Fibroblast of skin of left biceps (primary cell): ENCODE measurements at places on chromosomes 3 and 15.

DNA sequence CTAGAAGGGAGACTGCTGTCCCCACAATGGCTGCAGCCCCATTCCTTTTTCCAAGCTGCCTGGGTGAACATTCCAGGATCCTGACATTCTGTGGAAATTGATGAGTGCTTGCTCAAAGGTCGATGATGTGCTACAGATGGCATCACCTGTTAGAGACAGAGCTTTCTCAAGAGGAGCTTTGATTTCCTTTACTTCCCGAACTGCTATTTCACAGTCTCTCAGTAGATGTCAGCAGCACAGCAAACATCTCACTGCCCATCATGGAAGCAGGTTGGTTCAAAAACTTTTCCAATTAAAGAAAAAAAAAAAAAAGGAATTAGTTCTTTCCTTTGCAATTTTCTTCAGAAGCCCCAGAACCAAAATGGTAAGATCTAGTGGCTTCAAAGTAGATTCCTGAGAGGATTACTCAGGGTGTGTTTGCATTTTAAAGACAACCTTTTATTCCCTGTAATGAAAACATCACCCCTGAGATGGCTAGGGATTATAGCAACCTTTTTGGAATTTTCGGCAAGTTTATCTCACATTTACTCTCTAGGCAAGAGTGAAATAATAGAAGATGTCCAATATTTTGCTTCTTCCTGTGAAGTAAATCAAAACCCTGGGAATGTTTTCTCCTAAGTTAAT lies 44.8 kb downstream of the POLR2M start:
- DNase-seq = no peak

DNA sequence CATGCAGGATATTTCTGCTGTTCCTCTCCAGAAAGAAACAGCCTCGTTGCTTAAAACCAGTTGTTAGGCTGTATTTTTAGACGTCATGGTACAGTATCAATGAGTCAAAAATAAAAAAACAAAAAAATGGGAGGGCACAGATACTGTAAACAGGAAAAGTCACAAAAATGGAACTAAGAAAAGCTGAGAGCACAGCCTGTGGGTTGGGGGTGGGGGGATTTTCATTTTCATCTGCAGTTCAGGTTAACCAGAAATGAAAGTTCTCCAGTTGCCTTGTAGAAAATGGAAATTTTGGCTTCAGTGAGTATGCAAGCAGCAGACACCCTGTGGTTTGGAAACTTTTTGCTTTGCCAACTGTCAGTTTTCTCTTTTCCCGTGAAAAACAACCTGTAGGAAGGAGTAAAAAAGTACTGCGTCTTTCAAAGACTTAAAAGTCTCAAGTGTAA lies 59.0 kb downstream of the FRMD4B start:
- DNase-seq = no peak

- no peak for DNase-seq
These were observed 605.5 kb downstream of the FHIT start for GRCh38 chr3:60645801-60646200.

DNA sequence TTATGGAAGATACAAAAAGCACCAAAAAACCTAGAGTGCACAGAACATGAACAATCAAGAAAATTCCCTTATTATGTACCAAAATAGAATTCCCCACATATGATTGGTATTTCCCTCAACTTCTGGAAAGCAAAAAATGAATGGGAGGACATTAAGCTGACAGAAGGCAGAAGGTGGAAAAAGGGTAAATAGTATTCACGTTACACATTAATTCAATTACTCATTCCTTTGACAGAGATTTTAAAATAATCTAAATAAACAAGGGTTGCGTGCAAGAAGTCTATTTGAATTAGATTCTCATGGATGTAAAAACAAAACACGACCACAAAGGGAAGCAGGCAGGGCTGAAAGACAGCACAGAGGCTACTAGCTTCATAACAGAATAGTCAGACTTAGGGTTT lies 260.5 kb upstream of the ZPLD1 start:
- no peak for DNase-seq

GRCh38 chr3:63972987-63973386 lies 50.3 kb downstream of the PSMD6 start:
- DNase-seq = no peak

- no peak for DNase-seq
These were observed 3.4 kb upstream of the CPOX start for GRCh38 chr3:98596541-98597500.

DNA sequence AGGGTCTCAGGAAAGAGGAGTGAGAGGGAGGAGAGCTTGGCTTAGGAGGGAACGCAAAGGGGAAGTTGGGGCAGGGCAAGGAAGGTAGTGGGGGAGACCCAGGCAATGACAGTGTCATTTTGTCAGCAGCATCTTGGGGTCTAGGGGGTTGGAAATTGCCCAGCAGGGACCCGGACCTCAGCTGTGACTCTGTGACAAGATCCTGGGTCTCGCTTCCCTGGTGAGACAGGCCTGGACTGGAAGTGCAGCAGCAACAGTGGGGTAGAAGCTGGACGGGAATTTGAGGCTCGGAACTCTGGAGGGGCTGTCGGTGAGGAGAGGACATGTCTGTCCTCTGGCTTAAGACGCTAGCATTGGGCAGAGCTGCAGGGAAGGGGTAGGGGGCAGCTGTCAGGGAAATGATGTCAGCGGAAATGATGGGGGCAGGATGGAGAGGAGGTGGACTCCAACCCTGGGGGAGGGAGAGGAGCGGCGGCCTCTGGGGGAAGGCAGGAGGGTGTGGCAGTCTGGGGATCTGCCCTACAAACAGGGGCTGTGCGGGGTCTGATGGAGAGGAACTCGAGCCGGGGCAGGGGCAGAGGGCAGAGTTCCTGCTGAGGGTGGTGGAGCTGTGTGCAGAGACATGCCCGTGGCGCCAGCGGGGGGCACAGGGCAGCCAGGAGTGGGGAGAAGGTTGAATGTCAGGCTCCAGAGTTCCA lies 12.3 kb downstream of the ANPEP start:
- DNase-seq = no peak

GRCh38 chr15:75126864-75127580 lies 74.7 kb upstream of the C15orf39 start:
- DNase-seq = no peak

- no peak for DNase-seq
These were observed 94.9 kb downstream of the ROBO2 start for GRCh38 chr3:77134769-77135168.

- DNase-seq = no peak
These were observed 1.0 kb upstream of the RYR3 start for GRCh38 chr15:33309602-33310276.

- DNase-seq = no peak
These were observed 594.8 kb downstream of the MAGI1 start for GRCh38 chr3:65443739-65444446.

DNA sequence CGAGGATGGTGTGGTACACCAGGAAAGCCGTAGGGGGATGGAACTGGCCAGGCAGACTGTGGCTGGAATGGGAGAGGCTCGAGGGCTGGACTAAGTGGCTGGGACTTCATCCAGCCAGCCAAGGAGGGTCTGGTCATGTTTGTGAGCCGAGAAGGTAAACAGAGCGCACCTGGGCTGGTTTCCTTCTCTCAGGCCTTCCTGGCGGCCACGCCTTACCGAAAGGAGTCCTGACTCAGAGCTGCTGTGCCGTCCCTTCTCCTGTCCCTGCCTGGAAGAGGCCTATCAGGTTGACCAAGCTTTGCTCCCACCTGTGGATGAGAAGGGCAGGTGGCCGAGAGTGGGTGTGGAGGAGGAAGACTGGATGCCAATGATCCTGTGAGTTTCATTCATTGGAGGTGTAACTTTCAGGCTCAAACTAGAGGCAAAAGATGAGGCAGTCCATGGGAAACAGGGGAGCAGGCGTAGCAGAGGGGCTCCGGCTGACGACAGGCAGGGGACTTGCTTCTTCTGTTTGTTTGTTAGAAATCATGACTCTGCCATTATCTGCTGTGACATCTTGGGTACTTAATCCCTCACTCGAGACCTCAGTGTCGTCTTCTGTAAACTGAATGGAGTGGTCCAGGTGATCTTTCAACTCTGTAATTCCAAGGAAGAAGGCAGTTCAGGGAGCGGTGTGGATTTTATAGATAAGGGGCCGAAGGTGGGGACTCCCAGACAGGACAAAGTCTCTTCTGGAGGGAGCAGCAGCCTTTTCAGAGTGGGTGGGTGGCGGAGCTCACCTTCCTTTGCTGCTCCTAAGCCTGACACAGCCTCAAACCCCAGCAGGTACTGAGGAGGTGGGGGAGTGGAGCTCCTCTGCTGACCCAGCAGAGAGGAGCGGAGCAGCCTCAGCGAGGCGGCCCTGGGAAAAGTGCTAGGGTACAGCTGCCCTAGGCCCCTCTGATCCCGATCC lies 71.8 kb upstream of the GATM start:
- DNase-seq = no peak

- DNase-seq = no peak
These were observed 70.2 kb upstream of the GADL1 start for GRCh38 chr3:30964612-30965011.

- DNase-seq = no peak
These were observed 71.9 kb upstream of the THSD4 start for GRCh38 chr15:71043373-71043772.

DNA sequence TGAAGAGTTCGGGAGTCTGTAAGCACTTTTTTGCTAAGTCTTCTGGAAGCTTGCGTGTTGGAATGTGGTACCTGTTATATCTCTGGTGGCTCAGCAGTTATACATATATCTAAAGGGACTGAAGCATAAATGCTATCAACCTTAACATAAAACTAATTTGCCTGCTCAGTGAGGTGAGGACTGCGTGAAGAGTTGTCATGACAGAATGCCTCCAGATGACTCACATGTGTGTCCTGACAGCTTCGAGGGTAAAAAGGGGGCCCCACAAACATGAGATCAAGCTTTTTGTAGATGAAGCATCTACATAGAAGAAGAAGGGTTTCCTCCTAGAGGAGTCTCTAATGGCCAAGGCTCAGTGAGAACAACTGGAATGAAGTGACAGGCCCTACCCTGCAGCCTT lies 88.8 kb upstream of the C3orf80 start:
- no peak for DNase-seq

DNA sequence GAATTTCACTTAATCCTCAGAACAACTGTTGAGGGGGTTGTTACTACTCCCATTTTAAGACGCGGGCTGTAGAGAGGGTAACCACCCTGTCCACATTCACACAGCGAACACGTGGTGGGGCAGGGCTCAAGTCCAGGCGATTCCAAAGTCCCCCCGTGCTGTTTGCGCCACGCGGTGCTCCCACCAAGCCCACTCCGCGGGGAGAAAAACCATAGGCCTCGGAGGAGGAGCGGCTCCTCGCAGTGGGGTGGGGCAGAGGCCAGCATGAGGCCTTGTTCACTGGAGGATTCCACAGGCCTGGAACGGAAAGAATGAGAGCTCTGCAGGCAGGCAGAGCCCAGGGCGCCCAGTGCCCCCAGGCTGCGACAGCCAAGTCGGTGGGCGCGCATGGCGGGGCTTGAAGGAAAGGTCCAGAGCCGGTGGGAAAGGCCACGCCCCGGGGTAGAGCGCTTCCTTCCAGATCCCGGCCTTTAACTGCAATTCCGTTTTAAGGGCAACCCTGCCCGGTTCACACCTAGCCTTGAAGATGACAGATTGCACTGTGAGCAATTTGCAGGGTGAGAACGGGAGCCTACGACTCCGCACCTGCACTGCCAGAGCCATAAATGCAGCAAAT lies 161.8 kb upstream of the TBL1XR1 start:
- no peak for DNase-seq

DNA sequence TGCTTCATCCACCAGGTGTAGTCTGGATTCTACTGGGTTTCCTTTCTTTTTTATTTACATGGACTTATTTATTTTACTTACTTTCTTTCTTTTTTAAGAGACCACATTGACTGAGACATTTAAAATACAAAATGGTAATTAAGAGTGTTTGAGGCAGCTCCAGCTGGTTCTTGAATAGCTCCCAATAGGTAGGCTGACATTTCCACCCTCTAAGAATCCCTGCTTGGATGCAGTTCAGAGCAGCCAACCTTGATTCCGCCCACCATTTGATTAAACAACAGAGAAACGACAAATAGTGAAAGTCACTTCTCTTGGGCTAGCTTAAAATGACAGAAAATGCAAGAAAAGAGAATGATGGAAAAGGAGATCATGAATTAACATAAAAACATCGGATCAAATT lies 270.5 kb downstream of the TUSC7 start:
- no peak for DNase-seq
